Endothelial cell (in vitro differentiated cells): ENCODE measurements at places on chromosomes 11 and 22. TPM values are rescaled to one million over a fixed set of nuclear protein-coding genes. Genes with fewer than 3 reads are reported as not detected.

DNA sequence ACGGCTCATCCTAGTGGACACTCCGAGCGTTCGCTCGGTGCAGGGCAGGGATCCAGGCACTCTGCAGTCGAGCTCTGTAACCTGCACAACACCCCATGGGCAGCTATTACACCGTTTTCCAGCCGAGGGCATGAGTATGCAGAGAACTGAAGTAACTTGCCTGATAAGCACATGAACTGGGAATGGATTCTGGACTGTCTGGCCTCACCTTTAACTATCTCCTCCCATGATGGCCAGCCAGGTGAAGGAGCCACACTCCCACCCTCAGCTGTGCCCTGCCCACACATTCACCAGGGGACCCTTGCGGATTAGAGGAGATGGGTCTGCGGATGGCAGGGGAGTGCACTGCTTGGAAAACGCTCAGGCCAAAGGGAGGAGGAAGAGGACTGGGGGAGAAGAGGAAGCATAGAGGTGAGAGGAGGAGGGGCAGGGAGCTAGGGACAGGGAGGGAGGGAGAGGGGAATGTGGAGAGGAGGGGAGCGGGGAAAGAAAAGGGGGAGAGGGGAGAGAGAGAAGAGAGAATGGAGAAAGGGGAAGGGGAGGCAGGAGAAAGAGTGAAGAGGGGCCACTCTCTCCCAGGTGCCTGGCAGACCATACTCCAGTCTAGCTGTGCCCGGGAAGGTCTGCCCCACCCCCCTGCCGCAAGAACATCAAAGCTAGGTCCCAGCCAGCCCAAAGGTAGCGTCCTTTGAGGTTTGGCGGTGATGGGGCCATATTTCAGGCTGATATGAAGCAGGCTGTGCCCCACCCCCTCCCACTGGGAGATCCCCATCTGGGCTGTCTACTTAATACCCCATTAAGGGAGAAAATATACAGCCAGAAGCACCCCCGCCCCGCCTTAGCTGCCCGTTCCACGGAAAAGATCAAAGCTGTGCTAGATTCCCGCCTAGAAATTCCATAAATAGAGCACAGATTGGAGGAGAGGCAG, 33.2 kb upstream of the TCF20 start:
- DNase-seq: no peak

GRCh38 chr11:57469268-57469667, 8.9 kb downstream of the RTN4RL2 start:
- no peak for DNase-seq

DNA sequence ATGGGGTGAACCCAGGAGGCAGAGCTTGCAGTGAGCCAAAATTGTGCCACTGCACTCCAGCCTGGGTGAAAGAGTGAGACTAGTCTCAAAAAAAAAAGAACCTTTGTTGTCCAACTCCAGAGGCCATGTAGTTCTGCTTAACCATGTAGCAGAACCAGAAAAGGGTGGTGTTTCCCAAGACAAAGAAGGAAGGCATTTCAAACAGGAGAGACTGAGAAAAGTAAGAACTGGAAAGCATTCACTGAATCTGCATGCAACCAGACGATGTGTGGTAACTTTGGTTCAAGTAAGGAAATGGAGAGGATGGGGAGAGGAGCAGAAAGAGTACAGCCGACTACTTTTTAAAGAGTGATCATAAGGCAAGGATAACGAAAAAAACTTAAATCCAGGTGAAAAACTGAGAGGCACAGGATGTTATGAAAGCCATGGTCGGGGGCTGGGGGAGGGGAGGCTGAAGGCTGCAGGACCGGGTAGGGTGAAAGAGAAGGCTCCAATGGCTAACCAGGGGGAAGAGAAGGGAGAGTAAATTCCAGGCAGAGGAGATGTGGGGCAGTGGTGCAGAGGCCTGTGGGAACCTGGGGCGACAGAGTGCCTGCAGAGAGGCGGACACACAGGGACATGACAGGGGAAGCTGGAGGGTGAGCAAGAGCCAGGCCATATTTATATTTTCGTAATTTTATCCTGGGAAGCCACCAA, 48.8 kb downstream of the MAPK1 start:
- DNase-seq: no peak

GRCh38 chr11:4644233-4644632, 451 bp downstream of the OR51E1 start:
- no peak for DNase-seq

DNA sequence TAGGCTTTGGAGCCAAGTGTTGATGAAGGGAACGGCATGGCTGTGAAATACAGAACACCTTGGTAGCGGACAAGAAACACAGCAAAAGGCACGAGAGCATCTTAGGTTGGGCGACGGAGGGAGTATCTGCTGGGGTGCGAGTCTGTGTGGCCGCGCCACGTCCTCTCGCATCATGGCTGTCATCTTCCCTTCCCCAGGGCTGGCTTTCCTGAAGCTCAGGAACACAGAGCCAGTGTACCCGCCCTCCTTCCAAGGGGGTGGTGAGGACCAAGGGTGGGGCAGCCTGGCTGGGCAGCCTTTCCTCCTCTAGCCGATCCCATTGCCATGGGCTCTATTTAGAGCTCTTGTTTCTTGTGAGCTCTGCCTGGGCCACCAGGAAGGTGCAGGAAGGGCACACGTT, 154.4 kb downstream of the FEZ1 start:
- DNase-seq: no peak

GRCh38 chr11:75069473-75069872, 27.2 kb downstream of the OR2AT4 start:
- no peak for DNase-seq

DNA sequence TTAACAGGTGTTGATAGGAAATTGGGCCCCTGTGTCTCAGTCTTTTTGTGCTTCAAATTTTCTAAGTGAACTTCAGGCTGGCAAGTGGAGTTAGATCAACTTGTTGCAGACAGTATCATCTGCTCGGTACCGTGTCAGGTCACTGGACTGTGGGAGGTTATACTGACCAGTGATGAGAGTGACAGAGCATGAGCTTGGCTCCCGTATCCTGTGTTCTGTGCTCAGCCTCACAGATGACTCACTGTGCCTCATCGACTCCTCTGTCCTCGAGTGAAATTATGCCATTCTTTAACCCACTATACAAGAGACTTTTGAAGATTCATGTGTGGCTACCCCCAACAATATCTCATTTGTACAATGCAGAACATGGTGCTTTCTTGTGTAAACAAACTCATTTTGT, 7.9 kb downstream of the GRAP2 start:
- no peak for DNase-seq

GRCh38 chr11:67732045-67732787, 57.8 kb upstream of the ALDH3B2 start:
- DNase-seq: peak; percentile 25

DNA sequence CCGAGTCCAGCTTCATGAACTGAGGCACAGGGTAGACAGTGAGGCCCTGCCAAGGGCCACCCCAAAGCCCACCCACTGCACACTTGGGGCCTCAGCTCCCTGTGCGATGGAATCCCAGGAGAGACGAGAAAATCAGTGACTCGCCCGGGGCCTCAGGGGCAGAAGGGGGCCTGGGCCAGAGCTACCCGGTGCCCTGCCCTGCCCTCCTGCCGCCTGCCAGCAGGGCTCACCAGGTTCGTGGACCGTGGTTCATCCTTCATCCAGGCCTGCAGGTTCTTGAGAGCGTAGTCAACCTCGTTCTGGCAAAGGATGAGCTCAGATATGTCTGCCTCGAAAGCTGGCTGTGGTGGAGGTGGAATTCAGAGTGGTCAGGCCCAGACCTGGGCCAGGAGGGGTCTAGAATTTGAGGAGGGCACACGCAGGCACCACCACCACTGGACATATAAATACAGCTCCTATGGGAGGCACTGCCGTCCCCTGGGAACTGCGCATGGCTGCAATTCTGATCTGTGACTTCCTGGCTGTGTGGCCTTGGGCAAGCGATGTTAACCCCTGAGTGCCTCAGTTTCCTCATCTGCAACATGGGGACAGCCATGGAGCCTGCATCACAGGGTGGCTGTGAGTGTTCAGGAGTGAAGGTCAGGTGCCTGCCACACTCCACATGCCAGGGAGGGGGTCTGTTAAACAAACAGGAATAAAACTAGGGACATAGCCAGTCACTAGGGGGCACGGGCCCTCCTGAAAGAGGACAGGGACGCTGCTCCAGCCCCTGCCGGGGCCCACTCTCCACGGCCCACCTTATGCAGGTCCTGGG, 7.5 kb downstream of the ALDH3B2 start:
- DNase-seq: no peak

GRCh38 chr11:2791521-2792380, 92.0 kb upstream of the KCNQ1OT1 start:
- DNase-seq: no peak

GRCh38 chr11:75820645-75821044, 5.6 kb downstream of the UVRAG start:
- no peak for DNase-seq

DNA sequence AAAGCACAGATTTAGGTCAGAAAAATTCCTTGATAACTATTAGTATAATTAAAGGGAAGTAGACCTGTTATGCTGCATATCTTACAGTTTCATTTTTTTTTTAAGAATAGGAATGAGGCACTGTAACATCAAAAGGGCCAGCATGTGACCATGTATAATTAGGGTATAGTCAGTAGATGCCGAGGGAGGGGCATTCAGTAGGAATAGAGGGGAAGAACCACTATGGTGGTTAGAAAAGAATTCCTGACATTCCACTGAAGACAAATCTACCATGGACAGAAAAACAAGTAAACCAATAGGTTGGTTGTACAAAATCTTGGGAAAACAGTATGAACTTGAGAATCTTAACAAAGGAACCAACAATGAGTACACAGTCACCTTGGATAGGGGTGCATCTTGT, 78.4 kb upstream of the CCDC179 start:
- no peak for DNase-seq

GRCh38 chr22:44206330-44206645, 25.6 kb downstream of the PARVG start:
- no peak for DNase-seq

GRCh38 chr22:35023692-35024363, 42.1 kb upstream of the ISX start:
- DNase-seq: peak; percentile 85

DNA sequence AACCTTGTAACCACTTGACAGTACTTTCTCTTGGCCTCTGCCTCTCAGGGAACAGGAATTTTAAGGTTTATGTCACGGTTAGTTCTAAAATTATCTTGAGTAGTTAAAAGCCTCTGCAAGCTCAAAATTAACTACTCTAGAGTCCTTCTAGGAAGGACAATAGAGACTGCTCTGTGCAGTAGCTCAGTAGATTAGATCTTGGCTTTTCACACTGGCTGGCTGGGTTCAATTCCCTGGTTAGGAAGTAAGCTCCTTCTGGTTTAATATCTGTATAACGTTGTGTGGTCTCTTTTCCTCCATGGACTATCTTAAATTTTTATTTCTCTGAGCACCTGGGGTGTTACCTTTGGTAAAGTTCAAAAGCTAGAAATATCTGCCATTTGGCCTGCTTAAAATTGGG, 109.2 kb downstream of the AASDHPPT start:
- DNase-seq: no peak

DNA sequence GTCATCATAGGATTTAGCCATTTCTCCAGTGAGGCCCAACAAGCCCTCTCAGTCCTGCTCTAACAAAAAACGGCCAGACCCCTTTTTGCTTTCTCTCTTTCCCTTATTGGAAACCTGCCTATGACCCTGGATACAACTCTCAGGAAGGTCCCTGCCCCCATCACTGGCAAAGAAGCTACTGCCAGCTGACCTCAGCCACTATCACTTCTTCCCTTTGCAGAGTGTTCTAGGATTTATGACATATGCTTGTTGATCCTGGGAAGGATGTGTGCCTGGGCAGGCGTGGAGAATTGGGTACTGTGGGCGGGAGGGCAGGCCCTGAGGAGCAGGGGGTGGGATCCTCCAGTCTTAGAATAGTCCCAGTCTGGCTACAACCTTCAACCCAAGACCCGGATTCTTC, 7.5 kb downstream of the PGAP2 start:
- no peak for DNase-seq

DNA sequence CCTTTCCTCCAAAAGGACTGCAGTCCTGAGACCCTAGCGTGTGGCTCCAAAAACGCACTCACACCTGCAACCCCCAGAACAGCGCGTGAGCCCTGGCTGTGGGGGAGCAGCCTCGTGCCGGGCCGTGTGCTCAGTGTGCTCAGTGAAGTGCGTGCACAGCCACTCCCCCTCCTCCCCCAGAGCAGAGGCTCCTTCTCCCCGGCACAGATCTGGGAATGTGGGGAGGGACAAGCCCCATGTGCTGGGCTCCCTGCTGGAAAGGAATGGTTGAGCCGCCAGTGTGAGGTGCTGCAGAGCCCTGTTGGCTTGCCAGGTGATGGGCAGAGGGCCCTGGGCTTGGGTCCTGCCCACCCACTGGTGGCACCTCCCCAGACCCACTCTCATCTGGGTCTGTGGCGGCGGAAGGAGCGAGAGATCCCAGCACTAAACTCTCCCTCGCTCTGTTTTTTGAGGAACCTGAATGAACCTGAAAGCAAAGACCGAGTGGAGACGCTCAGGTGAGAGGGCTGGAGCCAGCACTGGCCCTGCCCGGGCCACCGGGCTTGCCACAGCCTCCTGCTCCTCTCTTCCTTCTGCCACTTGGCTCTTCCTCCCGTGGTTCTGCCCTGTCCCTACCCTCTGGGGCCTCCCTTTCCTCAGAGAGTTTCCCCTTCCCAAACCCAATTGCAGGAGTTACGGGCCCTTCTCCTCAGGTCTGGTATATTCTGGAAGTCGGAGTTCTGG, 9.0 kb downstream of the RCOR2 start:
- no peak for DNase-seq

Gene MMP8
- not detected for total RNA-seq

Gene ADAMTS8
- 0.31 TPM for total RNA-seq

Gene YPEL1
- total RNA-seq: 11.5 TPM

Gene TRIM6
- total RNA-seq: 10.1 TPM

Gene SYNGR1
- 2.9 TPM for total RNA-seq

Gene HEPHL1
- not detected for total RNA-seq

Gene OR2D2
- total RNA-seq: 0.64 TPM

Gene DDX17
- total RNA-seq: 492 TPM

Gene INS
- total RNA-seq: not detected

Gene FOLR3
- not detected for total RNA-seq

Gene TRIM29
- total RNA-seq: not detected

Gene OR8A1
- total RNA-seq: 0.46 TPM
